ENCODE measurements at places on chromosomes 5 and 9.

DNA sequence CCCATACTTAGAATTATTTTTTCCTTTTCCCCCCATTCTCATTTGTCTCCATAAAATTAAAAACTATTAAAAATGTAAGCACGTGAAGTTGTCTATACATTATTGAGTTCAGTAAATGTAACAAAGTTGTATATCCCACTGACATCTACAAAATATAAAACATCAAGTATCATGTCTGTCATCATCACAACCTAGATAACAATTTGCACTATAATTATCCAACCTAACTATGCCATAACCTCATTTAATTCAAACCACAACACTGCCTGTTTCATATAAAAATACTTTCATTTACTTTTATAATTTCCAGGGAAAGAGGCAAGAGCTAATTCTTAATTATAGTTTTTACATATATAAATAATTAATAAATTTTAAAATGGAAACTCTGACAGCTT, 9.1 kb downstream of the EFNA5 start:
- DNase-seq = no peak

DNA sequence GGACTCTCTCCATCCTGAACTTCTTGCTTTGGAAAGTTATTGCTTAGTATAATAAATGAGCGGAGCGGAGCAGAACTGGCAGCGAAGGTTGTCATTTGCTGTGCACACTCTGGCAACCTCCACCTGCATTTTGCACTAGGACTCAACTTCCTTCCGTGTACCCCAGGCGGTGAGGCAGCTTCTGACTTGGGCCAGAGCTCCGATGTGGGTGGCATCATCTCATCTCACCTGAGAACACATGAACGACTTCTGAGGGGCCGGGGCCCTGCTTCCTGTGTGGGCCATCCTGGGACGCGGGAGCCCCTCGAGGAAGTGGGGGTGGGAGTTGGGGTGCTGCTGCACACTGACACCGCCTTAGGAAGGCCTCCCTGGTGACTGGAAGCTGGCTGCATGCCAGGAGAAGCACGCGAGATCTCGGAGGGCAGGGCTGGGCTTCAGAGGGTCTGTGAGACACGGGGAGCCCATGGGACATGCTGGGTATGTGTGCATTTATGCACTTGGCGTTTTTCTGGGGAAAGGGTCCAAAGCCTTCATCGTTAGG, 56.5 kb upstream of the COL5A1 start:
- no peak for DNase-seq

GRCh38 chr9:107976767-107977166, 487.2 kb upstream of the KLF4 start:
- no peak for DNase-seq

DNA sequence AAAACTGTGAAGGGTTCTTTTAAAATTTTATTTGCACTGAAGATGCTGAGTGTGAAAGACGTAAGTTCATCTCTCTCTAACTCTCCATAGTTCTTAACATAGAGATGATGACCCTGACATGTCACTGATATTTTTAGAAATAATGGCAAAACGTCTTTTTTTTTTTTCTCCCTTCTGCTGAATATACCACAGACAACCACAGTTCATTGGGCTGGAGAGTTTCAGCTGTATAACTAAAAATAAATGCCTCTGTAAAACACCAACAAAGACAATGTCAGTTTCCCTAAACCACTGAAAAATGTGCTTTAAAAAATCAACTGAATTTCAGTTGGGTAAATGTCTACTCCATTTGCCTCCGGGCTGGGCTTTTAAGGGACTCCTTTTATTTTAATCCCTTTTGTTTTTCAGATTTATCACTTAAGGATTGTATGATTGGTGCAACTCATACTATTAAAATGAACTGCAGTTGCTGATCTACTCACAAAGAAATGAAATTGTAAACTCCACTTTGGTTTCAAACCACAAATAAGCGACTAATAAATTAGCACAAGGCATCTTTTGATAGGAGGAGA, 830.9 kb upstream of the WWC1 start:
- no peak for DNase-seq
